DMS53 (cell line): ENCODE measurements at places on chromosomes 2 and 18.
A peak's percentile ranks its signal among the peaks of the same experiment; 100 is the strongest.

GRCh38 chr2:70991742-70992141 lies 2.9 kb downstream of the TEX261 start:
- DNase-seq: no peak

DNA sequence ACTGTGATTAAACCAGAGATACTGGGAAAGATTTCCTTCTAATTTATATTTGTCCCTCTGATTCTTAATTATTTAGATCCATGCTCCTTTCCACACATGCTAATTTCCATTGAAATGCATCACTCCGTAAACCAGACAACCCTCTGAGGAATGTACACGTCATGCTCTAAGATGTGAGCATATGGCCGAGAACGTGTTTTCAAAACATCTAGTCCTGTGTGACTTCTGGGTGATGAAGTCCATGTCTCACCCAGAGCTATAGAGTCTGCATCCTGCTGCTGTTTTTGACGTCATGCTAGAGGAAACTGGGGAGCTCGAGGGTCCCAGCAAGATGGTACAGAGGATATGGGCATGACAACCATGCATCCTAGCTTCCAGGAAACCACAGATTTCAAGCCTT lies 53.6 kb downstream of the CAPN13 start:
- DNase-seq: no peak

- peak; percentile 19 for DNase-seq
These were observed 19.5 kb downstream of the CIB4 start for GRCh38 chr2:26621469-26622199.

- DNase-seq: no peak
These were observed 103.3 kb upstream of the VRK2 start for GRCh38 chr2:57943315-57943714.

GRCh38 chr2:136072621-136073020 lies 45.3 kb downstream of the CXCR4 start:
- DNase-seq: no peak

DNA sequence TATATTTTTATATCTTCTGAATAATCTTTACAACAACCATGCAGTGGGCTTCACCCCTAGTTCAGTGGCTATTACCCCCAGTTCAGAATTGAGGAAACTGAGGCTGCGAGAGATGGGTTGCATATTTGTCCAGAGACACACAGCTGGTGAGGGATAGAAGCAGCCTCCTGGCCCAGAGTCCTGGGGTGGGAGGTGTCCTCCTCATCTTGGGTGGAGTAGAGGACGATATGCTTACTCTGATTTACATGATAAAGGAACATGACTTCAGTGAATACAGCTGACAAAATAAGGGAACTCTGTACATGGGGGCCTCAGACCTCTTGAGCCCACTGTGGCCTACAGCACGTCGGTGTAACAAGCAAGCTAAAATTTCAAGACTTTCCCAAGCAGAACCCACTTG lies 214.7 kb downstream of the FBXO15 start:
- no peak for DNase-seq

DNA sequence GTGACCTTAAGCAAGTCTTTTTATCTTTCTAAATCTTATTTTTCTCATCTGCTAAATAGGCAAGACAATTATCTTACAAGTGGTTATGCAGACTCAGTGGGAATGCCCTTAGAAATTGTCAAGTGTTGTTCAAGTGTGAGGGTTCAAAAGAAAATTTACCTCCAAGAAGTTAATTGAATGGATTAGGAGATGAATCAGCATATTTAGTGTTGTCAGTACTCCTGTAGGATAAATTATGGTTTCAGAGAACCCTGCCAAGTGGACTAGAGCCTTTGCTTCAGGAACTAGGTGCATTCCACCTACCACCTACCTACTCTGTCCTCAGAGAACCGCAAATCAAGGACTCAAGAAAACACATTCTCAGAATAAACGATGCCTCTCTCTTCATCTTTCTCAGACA lies 69.8 kb upstream of the KCTD1 start:
- peak; percentile 15 for DNase-seq

GRCh38 chr2:16882706-16883105 lies 217.1 kb upstream of the CYRIA start:
- DNase-seq: no peak

- no peak for DNase-seq
These were observed 208.6 kb downstream of the C1D start for GRCh38 chr2:67854103-67854743.

DNA sequence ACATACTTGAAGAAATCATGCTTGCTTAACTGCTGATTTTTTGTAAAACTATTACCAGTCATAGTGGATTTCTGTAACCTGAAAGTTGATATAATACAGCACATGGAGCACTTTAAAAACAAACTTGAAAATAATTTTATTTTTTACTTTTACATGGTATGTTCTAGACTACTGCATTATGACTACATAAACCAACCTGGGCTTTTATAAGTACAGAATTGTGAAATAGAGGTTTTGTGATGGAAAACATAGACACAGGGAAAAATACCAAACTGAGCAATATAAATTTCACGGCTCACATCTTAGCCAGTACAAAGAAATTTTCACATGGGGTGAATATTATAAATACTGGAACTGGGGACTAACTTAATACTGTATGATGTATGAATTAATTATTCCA lies 59.3 kb upstream of the CTIF start:
- DNase-seq: no peak

DNA sequence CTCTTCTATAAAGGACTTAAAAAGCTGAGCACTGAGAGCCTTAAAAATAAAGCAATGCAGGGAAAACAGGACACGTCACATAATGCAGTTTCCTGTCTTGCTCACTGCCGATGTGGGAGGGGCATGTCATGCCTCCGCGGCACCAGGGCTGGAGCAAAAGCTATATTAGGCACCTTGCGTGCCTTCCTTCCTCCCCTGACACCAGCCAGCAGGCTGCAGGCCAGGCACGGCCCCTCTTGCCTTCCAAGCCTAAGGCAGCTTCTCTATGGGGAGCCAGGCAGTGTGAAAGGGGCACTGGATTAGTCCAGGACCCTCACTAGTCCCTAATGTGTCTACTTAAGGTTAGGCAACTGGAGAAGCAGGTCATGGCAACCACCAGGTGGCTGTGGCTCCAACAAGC lies 26.3 kb downstream of the MRPL35 start:
- no peak for DNase-seq

- no peak for DNase-seq
These were observed 449.1 kb downstream of the PIK3C3 start for GRCh38 chr18:42404151-42404550.

GRCh38 chr2:143615562-143615961 lies 486.3 kb downstream of the ARHGAP15 start:
- no peak for DNase-seq

GRCh38 chr2:123578016-123578415 lies 447.1 kb upstream of the CNTNAP5 start:
- no peak for DNase-seq

- no peak for DNase-seq
These were observed 43.9 kb downstream of the MEIS1 start for GRCh38 chr2:66478731-66479316.

DNA sequence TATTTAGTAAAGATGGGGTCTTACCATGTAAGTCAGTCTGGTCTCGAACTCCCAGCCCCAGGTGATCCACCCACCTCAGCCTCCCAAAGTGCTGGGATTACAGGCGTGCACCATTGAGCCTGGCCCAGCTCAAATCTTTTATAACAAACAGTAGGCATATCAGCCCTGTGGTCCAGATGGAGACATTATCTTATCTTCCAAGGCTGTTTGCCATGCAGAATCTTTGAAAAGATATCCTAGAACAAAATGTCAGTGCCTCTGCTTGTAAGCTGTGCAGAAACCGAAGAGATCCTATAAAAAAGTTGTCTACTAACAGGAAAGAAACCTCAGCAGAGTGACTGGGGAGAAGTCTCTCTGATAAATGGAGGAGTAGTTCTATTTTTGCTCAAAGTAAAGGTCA lies 142.1 kb downstream of the PTH2R start:
- no peak for DNase-seq

DNA sequence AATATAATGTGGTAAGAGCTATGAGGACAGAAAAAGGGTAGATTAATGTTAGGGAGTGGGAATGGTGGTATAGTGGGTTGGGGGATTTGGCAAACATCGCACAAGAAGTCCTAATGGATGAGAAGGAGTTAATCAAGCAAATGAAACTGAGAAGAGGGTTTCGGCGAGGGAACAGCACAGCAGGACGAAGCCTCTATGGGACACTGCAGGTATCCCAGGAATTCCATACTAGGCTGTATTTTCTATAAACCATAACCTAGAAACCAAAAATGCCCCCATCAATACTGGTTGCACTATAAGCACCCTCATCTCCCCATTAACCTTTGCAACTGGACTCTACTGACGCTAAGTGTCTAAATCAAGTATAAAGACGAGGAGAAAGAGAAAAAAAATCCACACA lies 10.3 kb downstream of the WDFY1 start:
- no peak for DNase-seq

DNA sequence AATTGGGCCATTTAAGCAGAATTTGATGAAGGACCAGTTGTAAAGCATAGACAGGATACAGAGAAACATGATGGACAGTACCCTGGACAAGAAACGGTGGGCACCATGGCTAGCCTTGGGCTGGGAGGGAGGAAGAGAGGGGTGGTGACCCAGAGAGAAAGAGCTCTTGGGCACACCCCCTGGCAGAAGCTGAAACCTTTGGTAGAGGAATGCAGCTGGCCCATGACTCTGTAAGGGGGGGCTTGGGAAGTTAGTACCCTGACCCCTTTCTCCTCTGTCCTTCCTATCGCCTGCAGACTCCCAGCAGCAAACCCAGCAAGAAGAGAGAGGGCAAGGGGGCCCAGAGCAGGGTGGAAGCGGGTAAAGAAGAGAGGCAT lies 32.6 kb downstream of the MRPL44 start:
- DNase-seq: no peak

- DNase-seq: no peak
These were observed 666.5 kb downstream of the SLC4A3 start for GRCh38 chr2:220293966-220294365.

DNA sequence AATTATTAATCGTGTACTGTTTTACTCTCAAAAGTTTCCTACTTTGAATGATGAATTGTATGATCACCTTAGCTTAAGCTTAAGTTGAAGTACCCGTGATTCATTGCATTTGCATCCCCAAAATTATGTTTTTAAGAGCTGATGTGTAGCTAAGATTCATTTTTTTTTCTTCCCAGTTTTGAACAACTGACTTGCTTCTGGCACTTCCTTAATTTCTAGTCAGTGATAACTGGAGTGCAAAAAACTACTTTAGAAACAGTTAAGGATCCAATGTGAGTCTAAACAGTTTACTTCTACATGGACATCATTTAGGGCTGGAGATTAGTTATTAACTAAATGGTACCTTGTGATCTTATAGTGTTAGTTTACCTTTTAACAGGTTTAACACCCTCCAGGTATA lies 124.0 kb upstream of the CAVIN2 start:
- peak; percentile 26 for DNase-seq

- no peak for DNase-seq
These were observed 304.6 kb upstream of the LYPD1 start for GRCh38 chr2:132974467-132975095.

DNA sequence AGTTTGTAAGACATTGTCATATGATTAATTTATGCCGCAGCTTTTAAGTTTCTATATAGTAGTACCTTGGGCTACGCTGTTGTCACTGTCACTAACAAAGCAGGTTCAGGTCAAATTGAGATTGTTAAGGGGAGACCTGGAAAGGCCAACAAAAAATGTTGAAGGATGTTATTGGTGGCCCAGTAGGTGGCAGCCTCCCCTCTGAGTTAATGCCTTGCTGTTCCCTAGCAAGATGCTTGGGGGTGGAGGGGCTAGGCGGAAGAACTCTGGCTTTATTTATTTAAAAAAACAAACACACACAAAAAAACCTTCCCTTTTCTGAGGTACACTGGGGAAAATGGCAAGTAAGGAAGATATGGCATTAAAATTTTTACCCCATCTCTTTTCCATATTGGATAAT lies 128.3 kb upstream of the ATP5MC3 start:
- peak; percentile 82 for DNase-seq

DNA sequence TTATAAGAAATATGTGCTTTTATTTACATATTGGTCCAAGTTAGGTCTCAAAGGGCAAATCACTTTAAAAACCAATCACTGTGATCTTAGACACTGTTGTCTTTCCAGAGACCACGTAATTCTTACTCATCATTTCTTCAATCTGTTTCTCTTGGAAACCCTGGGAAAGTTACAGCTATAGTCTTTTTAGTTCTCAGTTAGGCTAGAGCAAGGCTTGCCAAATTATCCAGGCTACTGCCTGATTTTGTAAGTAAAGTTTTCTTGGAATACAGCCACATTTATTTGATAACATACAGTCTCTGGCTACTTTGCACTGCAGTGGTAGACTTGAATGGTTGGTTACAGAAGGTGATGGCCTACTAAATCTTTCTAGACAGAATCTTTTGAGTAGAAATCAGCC lies 106.0 kb downstream of the KIAA1328 start:
- no peak for DNase-seq

GRCh38 chr2:203583701-203584100 lies 48.6 kb upstream of the RAPH1 start:
- DNase-seq: peak; percentile 61

GRCh38 chr18:54163453-54163852 lies 61.0 kb downstream of the MBD2 start:
- no peak for DNase-seq

DNA sequence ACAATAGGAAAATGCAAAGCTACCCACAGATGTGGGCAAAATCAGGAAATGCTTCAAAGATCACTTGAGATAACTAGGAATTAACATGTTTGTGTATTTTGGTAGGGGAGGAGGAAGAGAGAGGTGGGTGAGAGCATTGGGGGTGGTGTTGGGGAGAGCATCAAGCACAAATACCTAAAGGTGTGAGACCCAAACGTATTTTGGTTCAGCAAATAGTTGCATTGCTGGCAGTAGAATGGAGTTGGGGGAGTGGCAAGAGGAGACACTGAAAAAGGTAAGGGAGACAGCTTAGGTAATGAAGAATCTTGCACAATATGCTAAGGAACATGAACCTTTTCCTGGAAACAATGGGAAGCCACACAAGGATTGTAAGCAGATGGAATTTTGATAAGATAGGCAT lies 1.5 kb upstream of the PELI1 start:
- DNase-seq: no peak

DNA sequence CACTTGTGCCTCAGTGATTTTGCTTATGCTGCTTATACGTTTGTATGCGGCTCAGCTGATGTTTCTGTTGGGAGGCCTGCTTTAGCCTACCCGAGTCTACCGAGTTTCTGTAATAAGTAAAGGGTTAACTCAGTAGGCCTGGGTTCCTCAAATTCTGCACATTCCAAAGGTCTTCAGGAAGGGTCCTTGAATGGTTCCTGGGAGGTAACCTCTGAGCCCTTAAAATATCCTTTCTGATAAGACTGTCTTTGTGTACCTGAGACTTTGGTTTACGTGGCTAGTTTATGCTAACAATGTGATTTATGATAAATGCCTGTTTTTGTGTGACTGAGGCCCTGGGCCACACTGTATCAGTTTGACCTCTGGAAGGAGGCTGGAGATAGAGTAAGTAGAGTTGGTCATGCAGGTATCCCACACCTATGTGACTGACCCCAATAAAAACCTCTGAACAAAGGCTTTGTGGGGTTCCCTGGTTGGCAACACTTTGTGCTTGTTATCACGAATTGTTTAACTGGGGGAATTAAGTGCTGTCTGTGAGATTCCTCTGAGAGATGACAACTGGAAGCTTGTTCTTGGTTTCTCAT lies 18.9 kb upstream of the PNPT1 start:
- DNase-seq: no peak

GRCh38 chr2:207848545-207848928 lies 78.8 kb upstream of the FZD5 start:
- no peak for DNase-seq

- DNase-seq: no peak
These were observed 376.2 kb downstream of the ZNF521 start for GRCh38 chr18:24975496-24976372.

- no peak for DNase-seq
These were observed 85.4 kb upstream of the MYO3B start for GRCh38 chr2:170092436-170093060.
